T1000 (cell line): ENCODE measurements at places on chromosomes 11 and 22.

DNA sequence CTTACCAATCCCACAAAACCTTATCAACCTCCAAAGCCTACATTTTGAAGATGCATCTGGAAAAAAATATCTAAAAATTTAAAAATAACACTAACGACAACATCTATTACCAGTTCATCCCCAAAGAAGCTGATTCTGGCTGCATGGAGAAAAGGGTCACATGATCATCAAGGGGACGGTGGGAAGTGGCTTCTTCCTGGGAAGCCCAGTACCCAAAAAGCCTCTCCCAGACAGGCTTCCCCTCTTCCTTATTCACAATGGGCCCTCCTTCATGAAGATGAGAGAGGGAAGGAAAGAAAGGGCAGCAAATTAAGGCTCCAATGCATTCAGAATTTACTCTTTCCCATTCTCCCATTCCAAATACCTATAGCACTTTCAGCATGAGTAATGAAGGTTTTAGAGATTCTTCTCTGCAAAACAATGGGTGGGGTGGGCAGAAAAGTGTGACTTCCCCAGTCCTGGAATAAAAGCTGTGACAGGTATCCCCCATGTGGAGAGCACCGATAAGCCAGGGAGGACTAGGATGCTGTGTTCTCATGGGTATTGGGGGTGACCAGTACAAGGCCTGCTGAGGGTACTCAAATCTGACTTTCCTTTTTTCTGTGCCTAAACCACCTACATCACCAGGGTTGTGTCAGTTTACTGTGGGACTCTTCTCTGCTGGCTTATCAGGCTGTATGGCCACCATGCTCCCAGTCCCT, 88.2 kb downstream of the SIK3 start:
- DNase-seq = no peak

GRCh38 chr22:27474112-27474571, 327.4 kb downstream of the MN1 start:
- DNase-seq = no peak

DNA sequence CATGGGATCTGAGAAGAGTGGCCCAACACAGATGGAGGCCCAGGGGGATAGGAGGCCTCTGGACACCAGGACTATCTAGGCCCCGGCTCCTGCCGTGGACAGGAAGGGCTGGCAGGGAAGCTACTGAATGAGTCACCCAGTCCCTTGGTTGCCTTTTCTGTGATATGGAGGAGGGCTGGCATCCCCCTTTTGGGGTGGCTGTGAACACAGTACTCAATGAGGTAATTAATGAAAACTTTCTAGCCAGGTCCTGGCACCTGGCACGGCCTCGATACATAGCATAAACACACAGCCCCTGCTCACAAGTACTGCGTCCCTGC, 163.2 kb downstream of the CHST1 start:
- DNase-seq = no peak

DNA sequence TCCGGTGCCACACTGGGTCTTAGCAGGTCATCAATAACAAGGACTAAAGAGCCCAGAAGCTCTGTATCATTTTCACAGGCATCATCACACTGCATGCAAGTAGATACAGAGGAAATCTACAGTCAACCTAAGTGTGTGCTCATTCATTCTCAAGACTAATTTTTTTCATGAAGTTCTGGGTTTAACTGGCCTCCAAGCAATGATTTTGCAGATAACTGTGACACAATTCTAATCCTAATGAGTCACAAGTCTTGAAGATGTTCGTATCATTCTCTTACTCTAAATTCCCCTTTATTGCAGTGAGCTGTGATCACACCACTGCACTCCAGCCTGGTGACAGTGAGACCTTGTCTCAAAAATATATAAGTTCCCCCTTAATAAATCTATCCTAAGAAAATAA, 2.5 kb downstream of the OR52W1 start:
- no peak for DNase-seq

DNA sequence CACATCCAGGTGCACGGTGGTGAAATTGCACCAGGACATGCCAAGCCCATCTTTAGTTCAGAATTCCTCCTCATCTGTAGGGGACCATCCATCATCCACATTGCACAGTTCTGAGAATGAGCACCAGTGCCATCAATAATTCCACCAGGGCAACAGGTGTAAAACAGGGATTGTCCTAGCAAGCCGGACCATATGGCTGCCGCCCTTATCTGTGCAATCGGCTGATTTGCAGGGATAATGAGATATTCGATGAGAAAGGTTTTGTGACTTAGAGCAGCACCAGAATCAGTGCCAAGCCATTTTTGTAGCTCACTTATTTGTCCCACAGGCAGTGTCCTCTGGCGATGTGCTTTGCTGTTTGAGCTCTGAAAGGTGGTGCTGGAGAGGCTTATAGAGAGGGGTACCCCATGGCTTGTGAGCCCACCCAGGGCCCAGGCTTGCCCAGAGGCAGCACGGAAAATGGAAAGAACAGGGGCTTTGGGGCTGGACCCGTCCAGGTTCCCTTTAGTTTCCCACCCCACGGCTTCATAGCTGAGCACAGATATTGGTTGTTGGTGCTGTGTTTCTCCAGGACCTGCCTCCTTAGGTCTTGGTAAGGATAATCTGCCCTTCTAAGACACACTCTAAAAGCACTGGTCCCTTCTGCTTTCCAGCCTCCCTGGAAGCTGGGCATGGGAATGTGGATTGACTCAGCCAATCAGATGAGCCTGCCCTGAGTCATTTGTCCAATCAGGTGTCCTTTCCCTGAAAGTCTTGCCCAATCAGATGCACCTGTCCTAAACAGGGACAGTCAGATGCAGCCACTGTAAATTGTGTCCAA, 84.0 kb upstream of the SHANK2 start:
- DNase-seq = no peak
